ENCODE measurements at places on chromosomes 6 and 20.

- DNase-seq: no peak
Observed at GRCh38 chr20:46563860-46564221, 13.4 kb upstream of the OCSTAMP start.

GRCh38 chr6:34474754-34475153 is 8.9 kb downstream of the PACSIN1 start:
- no peak for DNase-seq

- DNase-seq: no peak
Observed at GRCh38 chr6:107196152-107196551, 80.8 kb upstream of the BEND3 start.

DNA sequence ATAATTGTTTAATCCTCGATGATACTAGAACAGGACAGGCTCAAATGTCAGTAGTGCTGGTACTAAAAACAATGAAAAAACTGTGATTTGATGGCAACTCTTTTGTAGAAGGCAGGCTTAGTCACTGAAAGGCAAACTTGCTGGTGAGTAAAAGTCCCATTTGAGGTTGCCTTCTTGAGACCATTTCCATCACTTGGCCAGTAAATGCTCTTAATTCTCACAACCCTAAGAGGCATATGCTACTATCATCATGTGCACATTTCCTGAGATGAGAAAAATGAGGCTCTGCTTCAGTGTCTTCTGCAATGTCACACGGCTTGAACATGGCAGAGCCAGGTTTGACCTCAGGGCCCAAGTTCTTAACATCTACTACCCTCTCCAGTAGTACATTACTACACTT is 9.9 kb downstream of the AKIRIN2 start:
- DNase-seq: no peak

DNA sequence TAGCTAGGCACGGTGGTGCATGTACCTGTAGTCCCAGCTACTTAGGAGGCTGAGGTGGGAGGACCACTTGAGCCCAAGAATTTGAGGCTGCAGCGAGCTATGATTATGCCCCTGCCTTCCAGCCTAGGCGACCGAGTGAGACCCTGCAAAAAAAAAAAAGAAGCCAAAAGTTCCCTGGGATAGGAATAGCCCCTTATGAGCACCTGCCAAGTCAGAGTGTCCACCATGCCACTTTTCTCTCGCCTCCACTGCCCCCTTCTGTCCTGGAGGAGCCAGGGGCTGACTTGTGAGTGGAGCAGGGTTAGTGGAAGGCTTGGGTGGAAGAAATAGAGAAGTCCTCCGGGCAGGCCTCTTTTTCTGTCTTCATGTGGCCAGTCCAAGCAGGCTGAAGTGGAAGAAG is 12.1 kb upstream of the DDX27 start:
- DNase-seq: no peak

- peak; percentile 4 for DNase-seq
Observed at GRCh38 chr6:40477246-40478126, 109.7 kb downstream of the LRFN2 start.

DNA sequence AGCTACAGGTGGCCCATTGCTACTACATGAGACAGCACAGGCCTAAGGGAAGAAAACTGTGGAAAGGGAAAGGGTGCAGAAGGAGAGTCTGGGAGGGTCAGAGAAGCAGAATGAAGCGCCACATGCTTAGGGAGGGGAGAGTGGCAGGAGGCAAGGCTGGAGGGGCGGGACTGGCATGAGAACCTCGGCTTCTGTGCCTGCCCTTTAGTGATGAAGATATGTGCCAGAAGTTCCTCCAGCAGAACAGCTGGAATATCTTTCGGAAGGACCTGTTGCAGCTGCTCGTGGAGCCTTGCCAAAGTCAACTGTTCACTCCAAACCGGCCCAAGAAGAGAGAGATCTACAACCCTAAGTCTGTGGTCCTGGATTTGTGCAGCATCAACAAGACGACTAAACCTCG is 61.8 kb downstream of the CNBD2 start:
- DNase-seq: no peak

DNA sequence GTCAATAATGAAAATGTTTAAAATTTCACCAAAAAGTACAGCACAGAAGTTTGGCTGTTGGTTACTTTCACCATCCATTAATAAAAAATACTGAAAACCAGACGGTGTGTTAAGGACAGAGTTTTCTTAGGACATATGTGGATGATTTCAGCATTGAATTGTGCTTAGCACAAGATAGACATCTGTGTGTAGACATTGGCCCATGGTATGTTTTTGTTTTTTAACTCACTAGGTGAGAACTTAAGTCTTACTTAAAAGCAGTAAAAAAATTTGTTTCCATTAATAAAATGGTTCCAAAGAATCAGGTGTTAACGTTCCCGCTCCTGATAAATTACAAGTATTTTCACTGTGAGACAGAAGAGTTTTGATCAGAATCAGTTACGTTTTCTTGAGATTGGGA is 4.2 kb downstream of the TBPL1 start:
- DNase-seq: no peak

- DNase-seq: no peak
Observed at GRCh38 chr6:13548500-13549210, 25.7 kb upstream of the SIRT5 start.

DNA sequence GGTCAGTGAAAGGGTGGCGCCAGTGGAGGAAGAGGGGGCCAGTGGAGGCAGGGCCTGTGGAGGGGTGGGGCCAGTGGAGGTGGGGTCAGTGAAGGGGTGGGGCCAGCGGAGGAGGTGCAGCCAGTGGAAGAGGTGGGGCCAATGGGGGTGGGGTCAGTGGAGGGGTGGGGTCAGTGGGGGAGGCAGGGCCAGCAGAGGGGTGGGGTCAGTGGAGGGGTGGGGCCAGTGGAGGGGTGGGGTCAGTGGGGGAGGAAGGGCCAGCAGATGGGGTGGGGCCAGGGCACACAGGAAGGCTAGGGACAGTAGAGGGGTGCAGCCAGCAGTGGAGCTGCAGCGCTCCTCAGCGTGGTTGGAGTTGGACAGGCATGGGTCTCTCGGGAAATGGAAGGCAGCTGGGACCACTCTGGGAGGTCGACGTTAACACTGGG is 18.7 kb downstream of the ADRM1 start:
- DNase-seq: no peak

GRCh38 chr20:37475252-37475651 is 45.8 kb upstream of the NNAT start:
- DNase-seq: no peak

DNA sequence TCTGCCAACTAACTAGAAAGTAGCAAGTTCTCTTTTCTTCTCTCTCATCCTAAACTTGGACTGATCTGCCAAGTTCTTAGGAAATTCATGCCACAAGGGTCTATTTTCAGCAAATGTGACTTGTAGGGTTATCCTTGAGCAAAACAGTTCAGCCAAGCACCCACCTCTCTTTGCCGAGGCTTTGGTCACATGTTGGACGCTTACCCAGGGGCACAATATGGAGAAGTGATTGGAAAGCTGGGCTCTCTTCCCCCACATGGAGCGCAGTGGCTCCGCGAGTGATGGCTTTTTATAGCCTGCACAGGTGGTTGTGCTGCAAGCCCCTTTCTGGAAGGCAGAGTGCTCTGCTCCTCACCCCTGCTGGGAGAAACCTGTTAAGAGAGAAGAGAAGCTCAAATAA is 47.7 kb upstream of the FNDC1 start:
- DNase-seq: no peak

DNA sequence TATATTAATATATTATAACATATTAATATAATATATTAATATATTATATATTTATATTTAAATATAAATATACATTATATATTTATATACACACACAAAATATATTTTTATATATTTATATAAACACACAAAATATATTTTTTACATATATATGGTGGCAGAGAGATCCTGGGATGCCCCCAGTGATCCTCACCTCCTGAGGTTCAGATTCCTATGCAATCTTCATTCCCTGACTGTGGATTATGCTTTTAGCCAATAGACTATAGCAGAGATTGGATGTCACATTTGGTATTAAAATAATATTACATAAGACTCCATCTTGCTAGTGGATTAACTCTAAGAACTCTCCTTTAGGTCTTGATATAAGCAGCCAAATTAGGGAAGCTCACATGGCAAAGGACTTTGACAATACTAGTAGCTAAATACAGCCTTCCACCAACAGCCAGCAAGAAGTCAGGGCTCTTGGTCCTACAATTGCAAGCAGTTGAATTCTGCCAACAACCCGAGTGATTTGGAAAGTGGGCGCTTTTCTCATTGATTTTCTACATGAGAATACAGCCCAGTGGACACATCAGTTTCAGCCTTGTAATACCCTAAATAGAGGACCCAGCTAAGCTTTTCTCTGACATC is 681.0 kb downstream of the C6orf118 start:
- no peak for DNase-seq

- DNase-seq: no peak
Observed at GRCh38 chr6:117818449-117818848, 88.6 kb upstream of the SLC35F1 start.

- DNase-seq: no peak
Observed at GRCh38 chr6:23690453-23691049, 435.5 kb upstream of the NRSN1 start.

GRCh38 chr6:113997116-113997515 is 26.2 kb upstream of the HDAC2 start:
- no peak for DNase-seq

DNA sequence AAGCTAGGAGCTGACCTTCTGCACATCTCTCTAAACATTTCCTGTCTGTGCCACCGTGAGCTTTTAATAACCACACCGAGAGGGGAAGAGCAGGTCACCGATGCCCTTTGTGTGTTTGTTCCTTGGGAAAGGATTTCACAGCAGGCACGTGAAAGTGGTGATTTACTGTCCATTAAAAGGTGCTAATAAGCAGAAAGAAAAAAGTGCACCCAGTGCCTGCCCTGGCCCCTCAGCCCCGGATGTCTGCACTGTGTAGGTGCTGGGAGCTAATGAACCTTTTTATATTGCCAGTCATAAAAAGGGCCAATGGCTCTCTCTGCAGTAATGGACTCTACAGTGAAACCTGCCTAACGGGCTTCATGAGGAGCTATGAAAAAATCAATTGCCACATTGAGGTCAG is 312.6 kb downstream of the C6orf118 start:
- no peak for DNase-seq

- DNase-seq: no peak
Observed at GRCh38 chr6:131414956-131415355, 158.1 kb upstream of the ARG1 start.

GRCh38 chr6:166307082-166308032 is 835 bp downstream of the PRR18 start:
- DNase-seq: no peak

GRCh38 chr20:43949741-43950618 is 35.3 kb downstream of the TOX2 start:
- DNase-seq: peak; percentile 45

- no peak for DNase-seq
Observed at GRCh38 chr20:16749573-16749972, 1.4 kb downstream of the OTOR start.

DNA sequence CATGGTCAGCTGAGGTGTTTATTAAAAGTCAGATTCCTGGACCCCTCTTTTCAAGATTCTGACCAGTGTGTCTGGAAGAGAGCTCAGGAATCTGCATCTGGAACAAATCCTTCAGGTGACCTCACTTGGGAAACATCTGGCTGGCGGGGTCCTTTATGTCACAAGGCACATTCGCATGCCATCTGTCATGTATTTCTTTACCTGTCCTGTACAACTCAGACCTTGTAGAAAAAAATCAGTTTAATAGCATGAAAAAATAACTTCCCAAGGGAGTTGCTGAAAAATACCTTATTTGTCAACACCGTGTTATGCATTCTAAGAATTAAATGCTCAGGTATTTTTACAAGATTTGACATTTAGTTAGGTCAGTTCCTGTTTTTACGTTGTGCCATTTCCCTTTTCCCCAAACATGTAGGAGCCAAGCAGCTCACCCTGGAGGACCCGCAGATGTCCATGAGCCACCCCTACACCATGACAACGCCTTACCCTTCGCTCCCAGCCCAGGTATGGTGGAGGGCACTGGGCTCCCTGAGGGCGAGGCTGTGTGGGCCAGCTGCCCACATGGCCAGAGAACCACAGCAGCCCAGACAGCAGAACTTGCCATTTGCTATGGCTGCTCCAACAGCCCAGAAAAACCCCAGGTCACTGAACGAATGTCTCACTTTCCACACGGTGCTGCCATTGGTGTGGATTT is 4.0 kb downstream of the IRF4 start:
- no peak for DNase-seq

- DNase-seq: no peak
Observed at GRCh38 chr6:44650495-44650894, 263.0 kb downstream of the CDC5L start.

GRCh38 chr6:126188279-126188909 is 151.5 kb upstream of the CENPW start:
- no peak for DNase-seq

- no peak for DNase-seq
Observed at GRCh38 chr20:34506480-34506879, 9.7 kb upstream of the DYNLRB1 start.

DNA sequence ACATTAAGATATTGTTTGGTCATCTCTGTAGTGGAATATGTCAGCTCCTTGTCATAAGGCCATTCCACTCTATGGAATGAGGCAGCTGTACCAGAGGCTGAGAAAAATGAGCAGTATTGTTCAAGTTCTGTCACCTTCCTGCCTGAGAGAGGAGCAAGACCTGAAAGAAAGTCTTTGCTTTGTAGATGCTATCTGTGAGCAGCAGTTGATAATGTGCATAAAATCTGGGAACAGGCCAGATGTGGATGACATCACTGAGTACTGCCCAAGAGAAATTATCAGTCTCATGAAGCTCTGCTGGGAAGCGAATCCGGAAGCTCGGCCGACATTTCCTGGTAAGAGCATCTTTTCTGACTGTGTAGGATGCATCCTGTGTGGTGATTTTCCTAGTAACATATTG is 16.8 kb downstream of the RIPK1 start:
- DNase-seq: no peak

GRCh38 chr6:122098201-122098678 is 301.2 kb upstream of the HSF2 start:
- DNase-seq: no peak

DNA sequence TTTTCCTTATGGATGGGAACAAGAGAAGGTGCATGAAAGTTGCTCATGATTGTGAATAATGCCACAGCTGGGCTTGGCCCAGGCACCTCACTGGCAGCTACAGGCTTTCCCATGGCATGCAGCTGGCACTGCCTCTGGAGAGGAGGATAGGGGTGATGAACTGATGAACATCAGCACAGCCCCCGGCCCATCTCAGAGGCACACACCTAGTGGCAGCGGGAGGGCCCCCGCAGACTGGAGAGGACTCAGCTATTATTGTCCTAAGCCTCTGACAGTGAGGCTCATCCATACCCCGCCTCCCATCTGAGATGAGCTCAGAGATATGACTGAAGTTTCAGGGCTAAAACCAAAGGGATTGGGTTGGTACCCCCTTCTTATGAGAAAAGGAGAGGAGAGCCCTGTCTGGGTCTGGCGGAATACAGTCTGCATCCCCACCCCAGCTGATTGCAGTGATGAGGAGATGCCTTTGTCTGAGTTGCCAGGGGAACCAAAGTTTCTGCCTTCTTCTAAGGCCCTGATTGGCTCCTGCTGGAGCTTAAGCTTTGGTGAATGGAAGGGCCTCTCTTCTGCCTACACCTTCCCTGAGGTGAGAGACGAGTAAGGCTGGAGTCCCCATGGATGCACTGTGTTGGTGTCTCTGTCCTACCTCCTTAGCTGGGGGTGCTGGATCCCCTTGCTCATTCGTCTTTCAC is 27.6 kb upstream of the EPB41L1 start:
- no peak for DNase-seq

- no peak for DNase-seq
Observed at GRCh38 chr6:116568111-116568510, 3.2 kb upstream of the RWDD1 start.

- no peak for DNase-seq
Observed at GRCh38 chr6:25196464-25196863, 82.7 kb upstream of the CARMIL1 start.
